ENCODE measurements at places on chromosomes 12 and 14.

- DNase-seq = no peak
Measured at GRCh38 chr12:27024291-27024690, 1.9 kb downstream of the MED21 start.

DNA sequence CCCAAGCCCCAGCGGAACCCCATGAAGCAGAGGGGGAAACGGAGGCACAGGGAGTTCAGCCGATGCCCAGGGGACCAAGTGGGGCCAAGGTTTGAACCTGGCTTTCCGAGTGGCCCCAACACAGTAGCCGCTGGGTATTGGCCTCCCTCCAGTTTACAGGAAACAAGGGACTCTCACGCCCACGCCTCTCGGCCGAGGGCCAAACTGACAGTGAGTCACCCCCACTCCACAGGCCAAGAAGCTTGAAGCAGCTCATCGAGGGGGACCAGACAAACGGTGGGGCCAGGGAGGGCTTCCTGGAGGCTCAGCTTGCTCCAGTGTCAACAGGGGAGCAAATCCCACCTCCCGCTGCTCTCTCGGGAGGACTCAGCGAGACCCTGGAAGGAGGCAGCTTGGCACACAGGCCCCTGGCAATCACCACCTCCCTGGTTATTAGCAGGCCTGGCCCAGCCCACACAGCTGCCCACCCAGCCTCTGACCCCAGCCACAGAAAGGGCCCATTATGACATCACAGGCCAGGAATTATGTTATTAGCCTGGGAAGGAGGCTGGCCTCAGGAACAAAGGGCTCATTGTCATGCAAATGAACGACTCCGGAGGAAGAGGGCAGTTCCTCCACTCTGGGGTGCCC lies 54.6 kb downstream of the NCOR2 start:
- no peak for DNase-seq

GRCh38 chr14:98608071-98609060 lies 663.6 kb downstream of the BCL11B start:
- DNase-seq = no peak

GRCh38 chr12:24596768-24597388 lies 352.0 kb downstream of the BCAT1 start:
- DNase-seq = no peak

Measured in CD4-positive, alpha-beta T cell treated with Interleukin-1 beta for 1 hour (primary cell).